Activated CD8-positive, alpha-beta T cell treated with anti-CD3 and anti-CD28 coated beads for 36 hours (primary cell): ENCODE measurements at places on chromosomes 12 and 14. TPM values are rescaled to one million over a fixed set of nuclear protein-coding genes. Genes with fewer than 3 reads are reported as not detected.

PEX5 gene
- 41.8 TPM for total RNA-seq

SOX5 gene
- not detected for total RNA-seq

EFS gene
- not detected for total RNA-seq

DNA sequence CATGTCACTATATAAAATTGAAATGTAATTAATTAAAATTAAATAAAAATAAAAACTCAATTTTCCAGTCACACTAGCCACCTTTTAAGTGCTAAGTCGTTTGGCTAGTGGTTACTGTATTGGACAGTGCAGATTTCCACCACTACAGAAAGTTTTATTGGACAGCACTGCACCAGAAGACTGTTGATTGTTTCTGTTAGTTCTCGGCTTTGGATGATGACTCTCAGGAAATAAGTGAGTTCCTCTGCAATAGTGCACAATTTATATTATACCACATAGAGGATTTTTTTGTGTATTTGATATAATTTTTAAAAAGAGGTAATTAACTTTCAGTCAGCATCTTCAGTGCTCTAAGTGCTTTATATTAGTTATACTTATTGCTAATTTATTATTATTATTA, 52.7 kb downstream of the FAR2 start:
- no peak overlapping the region for H3K27ac ChIP-seq
- no peaks in the 10 kb centered on the region for H3K4me1 ChIP-seq
- DNase-seq, result no peak
- H3K27me3 ChIP-seq, result no peaks in the 10 kb centered on the region
- H3K36me3 ChIP-seq, result no peaks in the 10 kb centered on the region

- H3K4me1 ChIP-seq, result peaks cover 16% of the 10 kb centered on the region
- no peak for DNase-seq
- peaks cover 37% of the 10 kb centered on the region for H3K36me3 ChIP-seq
- H3K27ac ChIP-seq, result no peak overlapping the region
- H3K27me3 ChIP-seq, result no peaks in the 10 kb centered on the region
Measured at GRCh38 chr14:91983588-91983987, 36.1 kb upstream of the FBLN5 start.

GRCh38 chr12:57012600-57013465, 3.5 kb downstream of the TAC3 start:
- no peak overlapping the region for H3K4me3 ChIP-seq
- DNase-seq, result no peak
- no peak overlapping the region for H3K27ac ChIP-seq
- no peaks in the 10 kb centered on the region for H3K36me3 ChIP-seq
- H3K27me3 ChIP-seq, result no peaks in the 10 kb centered on the region

- no peaks in the 10 kb centered on the region for H3K4me1 ChIP-seq
- H3K36me3 ChIP-seq, result no peaks in the 10 kb centered on the region
- H3K4me3 ChIP-seq, result no peak overlapping the region
Measured at GRCh38 chr12:130170611-130171010, 8.3 kb downstream of the FZD10 start.

GRCh38 chr12:130601327-130601726, 114.8 kb downstream of the RIMBP2 start:
- no peaks in the 10 kb centered on the region for H3K36me3 ChIP-seq
- no peaks in the 10 kb centered on the region for H3K4me1 ChIP-seq
- H3K27ac ChIP-seq, result no peak overlapping the region
- no peaks in the 10 kb centered on the region for H3K27me3 ChIP-seq
- no peak for DNase-seq

DNA sequence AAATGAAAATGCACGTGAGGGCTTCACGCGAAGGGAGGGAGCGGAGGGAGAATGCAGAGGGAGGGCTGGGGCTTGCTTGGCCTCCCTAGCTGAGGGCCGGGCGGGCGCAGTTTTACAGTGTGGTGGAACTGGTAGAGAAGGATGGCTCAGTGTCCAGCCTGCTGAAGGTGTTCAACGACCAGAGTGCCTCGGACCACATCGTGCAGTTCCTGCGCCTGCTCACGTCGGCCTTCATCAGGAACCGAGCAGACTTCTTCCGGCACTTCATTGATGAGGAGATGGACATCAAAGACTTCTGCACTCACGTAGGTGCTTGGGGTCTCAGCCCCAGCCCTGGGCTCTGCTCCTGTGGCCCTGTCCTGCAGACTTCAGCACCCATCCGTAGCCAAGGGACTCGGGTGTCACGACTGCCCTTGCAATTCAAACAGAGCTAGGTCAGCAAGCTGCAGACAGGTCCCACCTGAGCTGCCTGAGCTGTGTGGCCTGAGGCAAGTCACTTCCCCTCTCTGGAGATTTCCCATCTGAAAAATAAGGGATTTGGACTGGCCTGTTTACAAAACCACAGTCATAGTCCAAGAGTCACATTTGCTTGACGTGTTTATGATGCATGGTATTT, 18.4 kb downstream of the OTUB2 start:
- DNase-seq, result no peak
- no peak overlapping the region for H3K27ac ChIP-seq
- no peaks in the 10 kb centered on the region for H3K27me3 ChIP-seq

GRCh38 chr14:24100197-24100981, 6.3 kb downstream of the PCK2 start:
- no peak for DNase-seq
- H3K27me3 ChIP-seq, result no peaks in the 10 kb centered on the region
- H3K27ac ChIP-seq, result no peak overlapping the region
- H3K4me3 ChIP-seq, result no peak overlapping the region

DNA sequence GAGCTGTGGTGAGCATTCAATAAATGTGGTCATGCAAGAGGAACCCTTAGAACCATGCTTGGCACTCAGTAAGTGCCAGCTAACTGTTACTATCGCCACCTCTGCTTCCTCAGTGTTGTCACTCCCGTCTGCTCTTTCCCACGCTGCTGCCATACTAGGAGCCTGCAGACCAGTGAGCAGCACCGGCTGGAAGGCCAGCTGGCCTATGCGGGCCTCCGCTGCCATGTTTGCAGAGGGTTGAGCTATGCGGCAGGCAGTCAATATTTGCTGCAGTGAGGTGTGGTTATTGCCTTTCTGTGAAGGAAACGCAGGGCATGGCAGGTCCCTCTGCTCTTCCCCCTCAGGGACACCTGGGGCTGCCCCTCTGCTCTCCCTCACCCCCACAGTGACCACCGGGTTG, 13.0 kb downstream of the KMT5A start:
- no peak overlapping the region for H3K27ac ChIP-seq
- H3K27me3 ChIP-seq, result no peaks in the 10 kb centered on the region
- H3K4me1 ChIP-seq, result peaks cover 8% of the 10 kb centered on the region
- no peak for DNase-seq
- H3K4me3 ChIP-seq, result no peak overlapping the region

DNA sequence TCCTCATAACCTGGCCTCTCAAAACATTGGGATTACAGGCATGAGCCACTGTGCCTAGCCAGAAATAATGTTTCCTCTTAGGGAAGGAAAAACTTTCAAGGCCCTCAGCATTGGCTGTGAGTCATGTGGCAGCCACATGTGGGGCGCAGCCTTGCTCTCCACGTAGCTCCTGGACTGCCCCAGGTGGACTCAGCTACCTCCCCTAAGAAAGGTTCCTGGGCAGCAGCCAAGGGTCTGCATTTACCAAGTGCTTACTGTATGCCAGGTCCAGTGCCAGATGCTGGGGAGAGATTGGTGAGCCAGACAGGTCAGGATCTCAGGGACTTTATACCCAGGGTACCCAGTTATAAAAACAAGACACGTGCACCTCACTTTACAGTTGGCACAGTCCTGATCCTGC, 3.7 kb upstream of the TRPV4 start:
- no peak for DNase-seq
- peaks cover 13% of the 10 kb centered on the region for H3K27me3 ChIP-seq
- H3K36me3 ChIP-seq, result no peaks in the 10 kb centered on the region
- H3K27ac ChIP-seq, result no peak overlapping the region

- H3K27ac ChIP-seq, result no peak overlapping the region
- peaks cover 1% of the 10 kb centered on the region for H3K36me3 ChIP-seq
- H3K4me1 ChIP-seq, result peaks cover 3% of the 10 kb centered on the region
- H3K4me3 ChIP-seq, result no peak overlapping the region
- peak; percentile 31 for DNase-seq
Measured at GRCh38 chr12:402029-402389, 565 bp downstream of the CCDC77 start.

DNA sequence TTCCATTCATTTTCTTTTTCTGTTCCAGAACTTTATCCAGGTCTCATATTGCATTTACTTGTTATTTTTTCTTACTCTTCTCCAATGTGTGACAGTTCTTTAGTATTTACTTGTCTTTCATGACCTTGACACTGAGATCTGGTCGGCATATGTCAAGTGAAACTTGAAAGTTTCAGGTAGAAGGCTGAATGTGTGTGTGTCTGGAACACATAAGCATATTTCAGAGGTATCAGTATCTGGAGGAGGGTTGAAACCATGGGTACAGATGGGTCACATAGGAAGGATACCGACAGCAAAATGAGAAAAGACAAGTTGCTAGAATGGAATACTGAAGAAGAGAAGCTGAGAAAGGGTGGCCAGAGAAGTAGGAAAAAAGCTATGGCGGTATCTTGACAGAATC, 22.5 kb upstream of the PTGDR start:
- no peak for DNase-seq
- H3K4me1 ChIP-seq, result peaks cover 28% of the 10 kb centered on the region
- no peak overlapping the region for H3K4me3 ChIP-seq
- H3K36me3 ChIP-seq, result peaks cover 6% of the 10 kb centered on the region
- no peaks in the 10 kb centered on the region for H3K27me3 ChIP-seq
